ENCODE measurements at places on chromosomes 3 and 15. TPM values are rescaled to one million over a fixed set of nuclear protein-coding genes. Genes with fewer than 3 reads are reported as not detected.

Gene GOLGA6L7
- not detected for total RNA-seq

- no peak for DNase-seq
These were observed 25.1 kb downstream of the LRRFIP2 start for GRCh38 chr3:37149257-37149656.

DNA sequence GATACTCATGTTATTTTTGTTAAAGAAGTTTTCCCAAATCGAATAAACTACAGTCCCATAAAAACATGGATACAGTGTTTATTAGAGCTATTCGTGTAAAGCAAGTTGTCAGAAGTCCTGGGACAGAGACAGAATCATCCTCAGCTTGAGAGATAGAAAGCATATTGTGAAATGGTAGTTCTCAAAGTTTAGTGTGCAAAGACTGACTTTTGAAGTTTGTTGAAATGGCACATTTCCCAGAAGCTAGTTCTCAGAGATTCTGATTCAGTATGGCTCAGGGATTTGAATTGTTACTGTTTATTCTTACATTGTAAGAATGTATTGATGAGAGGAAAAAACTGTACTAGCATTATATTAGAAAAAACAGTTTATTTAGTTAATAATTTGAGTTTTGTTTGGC is 22.1 kb downstream of the GABRR3 start:
- no peak for DNase-seq

DNA sequence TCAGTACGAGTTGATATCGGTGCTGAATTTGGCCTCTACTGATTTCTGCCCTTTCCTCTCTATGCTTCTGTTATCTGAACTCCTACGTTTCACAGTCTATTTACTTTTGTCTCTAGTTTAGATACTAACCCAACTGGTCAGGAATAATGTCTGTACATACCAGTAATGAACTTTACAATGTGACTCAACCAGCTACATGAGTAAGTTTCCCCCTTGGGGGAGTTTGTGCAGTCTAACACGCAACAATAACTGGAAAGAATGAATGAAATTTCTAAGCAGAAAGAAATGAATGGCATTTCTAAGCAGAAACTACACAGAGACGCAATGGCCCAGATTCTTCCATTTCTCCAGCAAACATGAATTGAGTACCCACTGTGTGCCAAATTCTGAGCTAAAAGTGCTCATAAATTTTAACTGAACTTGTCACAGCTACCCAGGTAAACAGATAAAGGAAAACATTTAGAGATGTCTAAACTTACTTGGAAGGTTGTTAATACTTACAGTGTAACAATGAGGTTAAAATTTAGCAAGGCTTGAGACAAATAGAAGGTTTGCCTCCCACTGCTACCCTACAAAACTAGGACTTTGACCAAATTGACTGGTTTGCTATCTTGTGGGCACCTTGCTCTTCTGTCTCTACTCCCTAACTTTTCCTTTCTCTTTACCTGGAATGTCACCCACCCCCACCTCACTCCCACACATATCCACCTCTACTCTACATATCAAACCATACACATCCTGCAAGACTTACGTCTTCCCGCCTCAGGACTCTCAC is 11.6 kb downstream of the UPK1B start:
- DNase-seq: no peak

Gene KBTBD8
- 0.72 TPM for total RNA-seq
